ENCODE measurements at places on chromosomes 2 and 18.

DNA sequence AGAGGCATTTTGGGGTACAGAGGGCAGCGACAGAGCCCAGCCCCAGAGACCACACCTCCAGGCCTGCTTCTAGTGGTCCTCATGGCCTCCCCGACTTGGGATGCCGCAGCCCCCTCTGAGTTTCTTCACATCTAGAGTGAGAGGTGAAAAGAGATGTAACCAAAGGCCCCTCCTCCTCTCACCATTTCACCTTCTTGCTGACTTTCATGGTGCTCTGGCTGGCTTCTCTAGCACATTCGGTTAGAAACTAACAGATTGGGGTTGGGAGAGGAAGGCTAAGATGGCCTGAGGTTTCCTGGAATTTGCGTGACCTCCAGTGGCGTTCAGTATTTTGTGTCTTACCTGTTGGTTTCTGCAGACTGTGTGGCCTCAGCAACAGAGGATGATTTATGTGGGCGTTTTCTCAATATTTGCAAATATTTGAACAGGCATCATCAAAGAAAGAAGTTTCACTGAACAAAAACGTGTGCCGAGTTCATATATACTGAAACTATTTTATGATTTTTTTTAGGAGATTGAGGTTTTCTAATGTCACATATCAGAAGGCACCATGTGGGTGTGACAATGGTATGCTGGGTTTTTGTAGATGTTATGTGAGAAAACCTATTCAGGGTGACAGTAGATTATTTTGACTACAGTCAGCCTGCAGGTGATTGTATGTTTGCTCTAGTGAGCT lies 69.9 kb upstream of the BCL2L11 start:
- peak; percentile 17 for DNase-seq
- peak overlapping the region; percentile 39 for H3K27ac ChIP-seq
- H3K36me3 ChIP-seq, result no peaks in the 10 kb centered on the region
- peaks cover 25% of the 10 kb centered on the region for H3K4me1 ChIP-seq
- peaks cover 26% of the 10 kb centered on the region for H3K27me3 ChIP-seq

DNA sequence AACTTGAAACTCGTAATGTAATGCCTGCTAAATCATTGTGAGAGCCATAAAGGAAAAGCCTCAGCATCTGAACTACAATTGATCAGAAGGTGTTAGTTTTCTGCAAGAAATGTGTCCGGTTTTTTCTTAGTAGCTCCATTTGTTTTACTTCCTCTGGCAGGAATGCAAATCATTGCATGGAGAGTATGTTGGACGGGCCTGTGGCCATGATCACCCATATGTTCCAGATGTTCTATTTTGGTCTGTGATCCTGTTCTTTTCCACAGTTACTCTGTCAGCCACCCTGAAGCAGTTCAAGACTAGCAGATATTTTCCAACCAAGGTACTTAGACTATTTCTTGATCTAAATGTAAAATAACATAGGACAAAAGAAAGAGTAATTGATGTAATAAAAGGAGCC lies 126.6 kb downstream of the DPP4 start:
- DNase-seq, result no peak
- no peak overlapping the region for H3K4me3 ChIP-seq
- H3K36me3 ChIP-seq, result peaks cover 5% of the 10 kb centered on the region
- H3K27me3 ChIP-seq, result peaks cover 5% of the 10 kb centered on the region
- H3K27ac ChIP-seq, result no peak overlapping the region
- H3K4me1 ChIP-seq, result peaks cover 39% of the 10 kb centered on the region

- no peaks in the 10 kb centered on the region for H3K27me3 ChIP-seq
- no peak overlapping the region for H3K27ac ChIP-seq
- H3K4me3 ChIP-seq, result no peak overlapping the region
Measured at GRCh38 chr18:39561126-39561525, 1995.5 kb upstream of the CELF4 start.

- H3K4me1 ChIP-seq, result peaks cover 7% of the 10 kb centered on the region
- peaks cover 3% of the 10 kb centered on the region for H3K27me3 ChIP-seq
- H3K27ac ChIP-seq, result no peak overlapping the region
- H3K36me3 ChIP-seq, result no peaks in the 10 kb centered on the region
Measured at GRCh38 chr2:169027234-169027633, 3.9 kb downstream of the ABCB11 start.

DNA sequence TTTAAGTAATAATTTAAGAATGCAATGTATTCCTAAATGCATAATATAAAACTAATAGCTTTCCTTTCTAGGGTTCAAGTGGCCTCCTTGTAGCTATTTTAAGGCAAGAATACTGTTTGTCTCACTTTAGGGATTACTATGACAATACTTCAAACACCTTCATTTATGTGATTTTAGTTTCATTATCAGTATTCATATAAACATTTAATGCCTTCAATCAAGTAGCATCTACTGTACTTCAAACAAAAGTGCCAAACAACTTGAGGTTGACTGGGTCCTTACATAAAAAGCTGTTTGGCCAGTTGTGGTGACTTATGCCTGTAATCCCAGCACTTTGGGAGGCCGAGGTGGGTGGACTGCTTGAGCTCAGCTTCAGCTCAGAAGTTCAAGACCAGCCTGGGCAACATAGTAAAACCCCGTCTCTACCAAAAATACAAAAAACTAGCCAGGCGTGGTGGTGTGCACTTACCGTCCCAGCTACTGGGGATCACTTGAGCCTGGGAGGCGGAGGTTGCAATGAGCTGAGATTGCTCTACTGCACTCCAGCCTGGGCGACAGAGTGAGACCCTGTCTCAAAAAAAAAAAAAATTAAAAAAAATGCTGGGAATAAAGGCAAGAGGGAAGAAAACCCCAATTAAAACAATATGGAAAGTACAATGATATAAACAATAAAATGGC lies 9.3 kb downstream of the MEX3C start:
- H3K4me1 ChIP-seq, result peaks cover 55% of the 10 kb centered on the region
- no peaks in the 10 kb centered on the region for H3K27me3 ChIP-seq
- H3K4me3 ChIP-seq, result no peak overlapping the region
- H3K27ac ChIP-seq, result peak overlapping the region; percentile 31

- H3K4me1 ChIP-seq, result no peaks in the 10 kb centered on the region
- H3K36me3 ChIP-seq, result no peaks in the 10 kb centered on the region
- no peak overlapping the region for H3K4me3 ChIP-seq
Measured at GRCh38 chr2:71561441-71562267, 108.3 kb downstream of the DYSF start.

DNA sequence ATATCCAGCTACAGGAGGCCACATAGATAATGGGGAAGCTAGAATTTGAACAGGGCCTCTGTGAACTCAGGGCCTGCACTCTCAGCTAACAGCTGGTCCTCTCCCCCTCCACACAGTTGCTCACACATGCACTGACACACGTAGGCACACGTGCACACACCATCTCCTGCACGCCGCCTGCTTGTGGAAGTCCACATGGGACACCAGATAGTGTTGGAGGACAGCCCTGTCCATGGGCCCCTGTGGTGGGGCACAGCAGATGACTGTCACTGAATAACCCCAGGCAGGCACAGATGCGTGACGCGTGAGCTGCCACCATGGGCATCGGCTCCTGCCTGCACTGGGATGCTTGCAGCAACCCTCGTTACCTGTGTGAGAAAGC lies 52.9 kb downstream of the ADI1 start:
- H3K27me3 ChIP-seq, result no peaks in the 10 kb centered on the region
- no peak overlapping the region for H3K4me3 ChIP-seq
- H3K4me1 ChIP-seq, result peaks cover 5% of the 10 kb centered on the region
- DNase-seq, result no peak
- H3K27ac ChIP-seq, result no peak overlapping the region

DNA sequence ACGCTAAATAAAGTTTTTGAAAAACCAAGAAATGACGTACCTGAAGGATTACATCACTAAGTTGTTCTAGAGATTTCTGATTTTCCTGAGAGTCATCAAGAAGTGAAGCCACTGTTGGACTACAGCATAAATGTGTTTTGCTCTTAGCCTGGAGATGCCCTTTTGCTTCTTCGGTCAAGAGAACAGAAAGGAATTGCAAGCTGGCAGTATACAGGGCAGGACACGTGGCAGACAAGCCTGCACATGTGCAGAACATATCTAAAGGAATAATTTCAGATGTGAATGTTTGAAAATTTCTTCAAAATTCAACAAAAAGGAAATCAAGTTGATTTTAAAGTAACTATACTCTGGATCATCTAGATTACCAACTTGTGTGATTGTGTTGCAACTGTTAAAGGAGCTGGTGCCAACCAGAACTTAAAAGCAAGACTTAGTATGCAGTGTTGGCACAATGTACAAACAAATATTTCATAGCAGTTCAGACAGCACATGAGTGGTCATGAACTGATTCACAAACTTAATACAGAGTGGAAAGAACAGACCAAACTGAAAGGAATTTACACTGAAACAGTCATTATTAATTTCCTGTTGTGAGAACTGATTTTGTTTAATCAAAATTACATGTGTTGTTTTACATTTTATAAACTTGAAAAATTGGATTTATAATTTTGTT lies 100.4 kb upstream of the CD226 start:
- no peak overlapping the region for H3K27ac ChIP-seq
- DNase-seq, result no peak
- H3K36me3 ChIP-seq, result peaks cover 13% of the 10 kb centered on the region
- H3K4me3 ChIP-seq, result no peak overlapping the region

DNA sequence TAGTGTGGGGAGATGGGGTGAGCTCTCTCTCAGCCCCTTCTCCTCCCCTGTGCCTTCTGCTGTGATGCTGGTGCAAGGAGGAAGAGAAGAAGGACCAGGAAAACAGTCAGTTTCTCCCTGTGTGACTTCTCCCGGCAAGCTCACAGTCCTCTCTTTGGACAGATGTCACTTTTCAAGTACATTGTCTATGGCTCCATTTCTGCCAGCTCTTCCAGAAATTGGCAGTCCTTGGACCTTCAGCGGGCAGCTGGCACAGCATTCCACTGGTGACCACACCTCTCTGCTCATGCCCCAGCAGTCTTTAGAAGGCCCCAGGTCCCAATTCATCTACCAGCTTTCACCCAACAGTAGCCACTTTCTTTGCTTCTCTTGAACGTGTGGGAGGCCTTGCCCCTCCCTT lies 63.9 kb downstream of the AOX1 start:
- no peak for DNase-seq
- H3K27me3 ChIP-seq, result peaks cover 24% of the 10 kb centered on the region
- H3K4me3 ChIP-seq, result no peak overlapping the region
- H3K4me1 ChIP-seq, result no peaks in the 10 kb centered on the region
- no peaks in the 10 kb centered on the region for H3K36me3 ChIP-seq

DNA sequence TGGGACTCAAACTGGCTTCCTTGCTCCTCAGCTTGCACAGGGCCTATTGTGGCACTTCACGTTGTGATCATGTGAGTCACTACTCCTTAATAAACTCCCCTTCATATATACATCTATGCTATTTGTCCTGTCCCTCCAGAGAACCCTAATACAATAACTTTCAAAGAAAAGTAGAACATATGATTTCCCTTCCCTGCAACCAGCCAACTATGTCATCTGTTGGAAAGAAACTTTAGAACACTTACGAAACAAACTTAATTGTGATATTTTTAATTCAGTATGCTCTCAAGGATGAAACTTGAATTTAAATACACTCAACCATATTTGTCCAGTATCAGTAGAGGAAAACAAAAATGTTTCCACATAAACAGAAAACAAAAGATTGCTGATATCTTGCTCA lies 84.4 kb downstream of the DYM start:
- no peak overlapping the region for H3K27ac ChIP-seq
- no peaks in the 10 kb centered on the region for H3K27me3 ChIP-seq
- peaks cover 2% of the 10 kb centered on the region for H3K4me1 ChIP-seq
- H3K36me3 ChIP-seq, result peaks cover 9% of the 10 kb centered on the region
- no peak for DNase-seq

DNA sequence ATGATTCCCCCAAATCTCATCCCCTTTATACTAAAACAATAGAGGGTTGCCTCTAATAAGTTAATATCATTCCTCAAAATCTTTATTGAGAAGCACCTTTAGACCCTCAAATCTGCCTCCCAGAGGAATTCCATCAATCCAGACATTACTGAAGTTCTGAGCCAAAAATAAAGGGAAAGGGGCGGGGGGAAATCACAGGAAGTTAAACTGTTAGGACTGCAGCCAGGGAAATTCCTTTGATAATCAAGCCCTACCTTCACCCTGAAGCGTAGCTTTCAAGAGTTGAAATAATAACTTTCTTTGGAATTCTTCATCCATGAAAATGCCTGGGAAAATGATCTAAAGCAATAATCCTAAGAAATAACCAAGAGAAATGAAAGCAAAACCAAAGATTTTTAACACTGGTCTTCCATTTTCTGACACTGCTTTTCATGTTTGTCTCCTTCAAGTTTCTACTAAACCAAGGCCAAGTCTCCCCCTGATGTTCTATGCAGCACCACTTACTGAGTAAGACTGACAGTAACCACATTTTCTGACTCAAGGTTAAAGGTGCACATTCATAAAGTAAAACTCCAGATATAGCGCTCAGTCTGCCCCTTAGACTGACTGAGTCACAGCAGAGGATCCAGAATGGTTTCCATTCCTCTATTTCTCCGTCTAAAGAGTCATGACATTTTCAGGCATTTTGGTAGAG lies 78.2 kb downstream of the TCF4 start:
- peak overlapping the region; percentile 6 for H3K4me3 ChIP-seq
- H3K36me3 ChIP-seq, result no peaks in the 10 kb centered on the region
- no peak for DNase-seq
- H3K27ac ChIP-seq, result no peak overlapping the region

Data from T-helper 2 cell treated with Interferon-gamma antibody and Interleukin-4, amounts not matched to agents 5 μg/mL and 100 μg/mL, for 36 hours (primary cell).